K562 (cell line): ENCODE measurements at places on chromosomes 6 and 20. TPM values are rescaled to one million over a fixed set of nuclear protein-coding genes. Genes with fewer than 3 reads are reported as not detected.

- H3K27ac ChIP-seq, result no peak overlapping the region
- H3K4me1 ChIP-seq, result no peaks in the 10 kb centered on the region
- H3K27me3 ChIP-seq, result no peaks in the 10 kb centered on the region
- no peak overlapping the region for H3K4me3 ChIP-seq
- DNase-seq, result no peak
Measured at GRCh38 chr6:155970472-155970871, 514.8 kb upstream of the NOX3 start.

The PIM1 gene
- total RNA-seq, result 358 and 364 TPM in 2 replicates

The TRAPPC3L gene
- total RNA-seq, result not detected in 2 replicates

The SRMS gene
- total RNA-seq, result not detected in 2 replicates

DNA sequence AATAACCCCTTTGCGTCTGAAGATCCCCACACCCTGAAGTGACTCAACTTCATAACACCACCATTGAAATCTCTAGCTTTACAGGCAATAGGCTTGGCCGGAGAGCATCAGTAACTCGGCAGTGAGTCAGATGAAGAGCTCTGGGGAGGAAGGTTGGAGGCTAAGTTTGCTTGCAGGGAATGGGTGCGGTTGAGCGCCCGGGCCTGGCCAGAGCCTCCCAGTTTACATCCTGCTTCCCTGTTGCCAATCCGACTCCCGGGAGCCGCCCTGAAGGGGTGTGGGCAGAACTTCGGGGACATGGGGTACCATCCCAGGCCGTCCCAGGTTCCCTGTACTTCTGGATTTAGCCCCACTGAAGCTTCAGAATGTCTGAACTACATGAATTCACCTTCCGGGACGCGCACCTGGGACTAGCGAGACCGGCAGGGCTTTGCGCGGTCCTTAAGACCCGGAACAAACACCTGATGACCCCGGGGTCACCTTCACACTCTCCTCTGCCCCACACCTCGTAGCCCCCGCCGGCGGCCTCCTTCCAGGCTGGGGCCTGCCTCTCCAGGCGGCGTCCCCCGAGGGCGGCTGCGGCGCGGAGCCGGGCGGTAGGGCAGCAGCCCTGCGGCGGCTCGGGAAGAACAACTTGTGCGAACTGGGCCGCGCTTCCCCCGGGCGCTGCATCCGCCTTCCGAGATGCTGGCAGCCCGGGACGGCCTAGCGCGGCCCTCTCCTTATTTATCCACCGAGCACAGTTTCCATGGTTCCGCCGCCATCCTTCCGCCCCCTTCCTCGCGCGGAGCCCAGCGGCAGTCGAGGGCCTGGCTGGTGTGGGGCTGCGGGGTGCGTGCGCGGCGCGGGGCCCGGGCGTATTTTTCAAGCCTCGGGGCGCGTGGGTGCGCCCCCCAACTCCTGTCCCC is 56.6 kb upstream of the RREB1 start:
- H3K4me1 ChIP-seq, result peaks cover 15% of the 10 kb centered on the region
- no peaks in the 10 kb centered on the region for H3K27me3 ChIP-seq
- H3K27ac ChIP-seq, result no peak overlapping the region
- no peak overlapping the region for H3K4me3 ChIP-seq

The SMOC2 gene
- 1.2 and 1.7 TPM in 2 replicates for total RNA-seq

GRCh38 chr6:63014290-63014689 is 197.0 kb upstream of the FKBP1C start:
- H3K4me1 ChIP-seq, result no peaks in the 10 kb centered on the region
- H3K27me3 ChIP-seq, result no peaks in the 10 kb centered on the region
- no peak for DNase-seq
- no peak overlapping the region for H3K4me3 ChIP-seq
- H3K36me3 ChIP-seq, result no peaks in the 10 kb centered on the region
- H3K27ac ChIP-seq, result no peak overlapping the region

GRCh38 chr6:26067367-26067766 is 19.9 kb upstream of the HFE start:
- H3K36me3 ChIP-seq, result no peaks in the 10 kb centered on the region
- peaks cover 6% of the 10 kb centered on the region; the same call in 1 of the 2 replicates for H3K4me1 ChIP-seq
- no peak for DNase-seq
- H3K27ac ChIP-seq, result no peak overlapping the region
- H3K27me3 ChIP-seq, result no peaks in the 10 kb centered on the region

The FIG4 gene
- total RNA-seq, result 4.8 and 5.5 TPM in 2 replicates

The ECT2L gene
- not detected in 2 replicates for total RNA-seq

The MAS1 gene
- not detected in 2 replicates for total RNA-seq

GRCh38 chr6:36858407-36858981 is 16.1 kb downstream of the PPIL1 start:
- H3K27ac ChIP-seq, result no peak overlapping the region
- H3K4me1 ChIP-seq, result peaks cover 26% of the 10 kb centered on the region
- H3K27me3 ChIP-seq, result no peaks in the 10 kb centered on the region
- no peak for DNase-seq
- H3K4me3 ChIP-seq, result no peak overlapping the region
- H3K36me3 ChIP-seq, result peaks cover 86% of the 10 kb centered on the region
